ENCODE measurements at places on chromosomes 11 and 22. TPM values are rescaled to one million over a fixed set of nuclear protein-coding genes. Genes with fewer than 3 reads are reported as not detected.

CWF19L2 gene
- total RNA-seq = 22.2 TPM

STIP1 gene
- 81.0 TPM for total RNA-seq

- no peak for DNase-seq
Measured at GRCh38 chr22:41247703-41248102, 7.0 kb upstream of the CHADL start.

PDGFB gene
- total RNA-seq = 7.7 TPM

GRCh38 chr22:40056559-40056958 lies 61.8 kb downstream of the FAM83F start:
- no peak for DNase-seq

GRCh38 chr11:26905368-26905767 lies 88.5 kb upstream of the FIBIN start:
- DNase-seq = no peak

GRCh38 chr11:111565114-111565720 lies 24.7 kb downstream of the LAYN start:
- peak; percentile 69 for DNase-seq

- DNase-seq = peak; percentile 82
Measured at GRCh38 chr11:126284829-126285228, 1.9 kb downstream of the TIRAP start.

DNA sequence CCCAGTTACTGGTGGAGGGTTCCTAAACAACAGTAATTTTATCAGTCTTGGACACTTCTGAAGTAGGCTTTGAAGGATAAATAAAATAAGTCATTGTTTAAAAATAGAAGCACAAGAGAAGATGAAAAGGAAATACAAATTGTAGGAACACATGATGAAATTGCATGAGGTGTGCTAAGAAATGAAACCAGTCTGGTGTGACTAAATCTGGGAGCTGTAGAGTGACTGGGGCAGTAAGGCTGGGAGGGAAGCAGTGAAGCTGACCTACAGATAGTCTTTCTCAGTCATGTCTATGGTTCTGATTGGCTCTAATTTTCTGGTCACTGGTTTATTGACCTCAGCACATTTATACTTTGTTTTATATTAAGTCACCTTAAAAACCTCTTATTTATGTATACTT lies 139.1 kb downstream of the SLC17A6 start:
- no peak for DNase-seq

- DNase-seq = no peak
Measured at GRCh38 chr11:45801723-45802315, 3.1 kb upstream of the SLC35C1 start.

DNA sequence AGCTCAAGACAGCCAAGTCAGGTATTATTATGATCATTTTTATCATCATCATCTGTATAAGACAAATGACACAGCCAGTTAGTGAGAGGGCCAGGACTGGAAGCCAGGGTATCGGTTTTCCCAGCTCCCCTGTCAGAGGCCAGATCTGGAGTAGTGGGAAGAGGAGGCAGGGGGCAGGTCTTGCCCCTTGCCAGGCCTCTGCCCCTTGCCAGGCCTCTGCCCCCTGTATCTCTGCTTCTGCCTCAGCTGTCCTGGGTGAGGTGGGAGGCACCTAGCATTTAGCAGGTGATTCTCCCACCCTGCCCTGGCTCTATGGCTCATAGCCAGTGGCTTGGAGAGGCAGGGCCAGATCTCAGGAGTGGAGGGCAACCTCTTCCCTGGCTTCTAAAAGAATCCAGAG lies 67.3 kb downstream of the PRDM11 start:
- DNase-seq = no peak

OR51B4 gene
- total RNA-seq = not detected

DNA sequence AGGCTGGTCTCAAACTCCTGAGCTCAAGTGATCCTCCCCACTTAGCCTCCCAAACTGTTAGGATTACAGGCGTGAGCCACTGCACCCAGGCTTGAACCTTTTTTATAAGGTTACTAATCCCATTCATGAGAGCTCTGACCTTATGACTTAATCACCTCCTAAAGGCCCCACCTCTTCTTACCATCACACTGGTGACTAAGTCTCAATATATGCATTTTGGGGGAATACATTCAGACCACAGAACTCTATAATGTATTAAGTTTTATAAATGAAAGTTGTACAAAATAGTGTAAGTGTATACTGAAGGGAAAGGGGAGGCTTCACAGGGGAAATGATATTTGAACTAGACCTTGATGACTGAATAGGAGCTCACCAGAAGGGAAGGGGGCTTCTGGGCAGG lies 28.4 kb upstream of the RBFOX2 start:
- no peak for DNase-seq

GRCh38 chr11:24773322-24773721 lies 276.5 kb downstream of the LUZP2 start:
- no peak for DNase-seq

GRCh38 chr11:76526878-76527277 lies 82.1 kb downstream of the EMSY start:
- DNase-seq = no peak

GRCh38 chr11:2298795-2299761 lies 2.6 kb downstream of the C11orf21 start:
- no peak for DNase-seq

- no peak for DNase-seq
Measured at GRCh38 chr11:72157131-72157530, 21.6 kb downstream of the FOLR3 start.

LTBP3 gene
- 198 TPM for total RNA-seq

DNA sequence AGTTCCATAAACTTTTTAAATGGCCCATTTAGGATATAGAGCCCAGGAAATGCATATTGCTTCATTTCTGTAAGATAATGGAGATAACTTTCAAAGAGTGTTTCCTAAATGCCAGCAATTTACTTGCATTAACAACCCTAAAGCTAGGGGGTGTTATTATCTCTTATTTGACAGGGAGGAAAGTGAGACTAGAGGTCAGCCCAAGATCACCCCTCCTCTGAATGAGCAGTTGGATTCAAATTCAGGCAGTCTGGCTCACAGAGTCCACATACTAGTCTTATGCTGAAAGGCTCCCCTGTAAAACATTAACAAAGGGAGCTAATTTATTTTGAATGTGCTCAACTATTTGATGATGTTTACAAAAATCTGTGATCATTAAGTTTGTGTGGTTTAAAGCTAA lies 49.9 kb upstream of the TRIM77 start:
- DNase-seq = no peak

- DNase-seq = no peak
Measured at GRCh38 chr11:112235750-112236390, 9.6 kb downstream of the PTS start.

GRCh38 chr11:95375451-95375850 lies 144.4 kb upstream of the SESN3 start:
- no peak for DNase-seq

DNA sequence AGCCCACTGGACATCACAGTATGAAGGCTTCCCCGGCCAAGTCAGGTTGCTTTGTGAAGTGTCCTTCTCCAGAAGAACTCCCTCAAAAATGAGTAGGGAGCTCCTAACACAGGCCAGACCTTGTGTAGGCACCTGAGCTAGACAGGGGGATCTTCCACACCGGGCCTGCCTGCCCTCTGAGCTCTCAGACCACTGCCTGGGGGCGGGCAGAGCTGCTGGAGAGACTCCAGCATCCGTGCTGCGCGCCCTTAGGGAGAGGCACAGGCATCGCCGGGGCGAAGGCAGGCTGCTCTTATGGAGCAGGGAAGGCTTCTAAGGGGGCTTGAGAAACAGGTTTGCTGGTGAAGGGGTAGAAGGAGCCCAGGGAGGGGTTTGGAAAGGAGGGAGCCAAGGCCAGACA lies 4.4 kb downstream of the KCNJ5 start:
- no peak for DNase-seq

DNA sequence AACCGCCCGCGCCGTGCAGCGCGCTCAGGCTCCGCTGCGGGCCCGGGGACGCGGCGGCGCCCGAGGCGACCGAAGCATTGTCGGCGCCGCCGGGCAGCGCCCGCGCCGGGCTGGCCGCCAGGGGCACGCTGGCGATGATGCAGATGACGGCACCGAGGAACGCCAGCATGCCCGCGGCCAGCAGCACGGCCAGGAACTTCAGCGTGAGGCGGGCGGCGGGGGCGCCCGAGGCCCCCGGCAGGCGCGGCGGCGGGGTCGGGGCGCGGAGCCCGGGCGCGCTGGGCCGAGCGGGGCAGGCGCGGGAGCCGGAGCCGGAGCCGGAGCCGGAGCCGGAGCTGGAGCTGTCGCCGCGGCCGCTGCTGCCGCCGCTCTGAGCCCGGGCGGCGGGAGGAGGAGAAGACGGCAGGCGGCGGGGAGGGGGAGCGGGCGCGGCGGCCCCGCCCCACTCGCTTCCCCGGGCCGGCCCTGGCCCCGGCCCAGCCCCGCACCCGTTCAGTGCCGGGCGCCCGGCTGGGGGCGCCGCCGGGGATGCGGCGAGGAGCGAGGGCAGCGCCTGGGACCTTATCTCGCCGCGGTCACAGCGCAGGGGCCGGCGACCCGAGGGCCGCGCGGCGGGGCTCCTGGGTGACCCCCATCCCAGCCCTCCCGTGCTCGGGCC lies at the start of gene NPTXR:
TSS of gene NPTXR (minus strand) at position 372 of the 658 bp plus-strand sequence.
- DNase-seq = peak; percentile 60

- DNase-seq = no peak
Measured at GRCh38 chr11:106840947-106841346, 177.3 kb downstream of the GUCY1A2 start.

SYVN1 gene
- total RNA-seq = 21.1 TPM

FJX1 gene
- total RNA-seq = 15.5 TPM

GRCh38 chr22:42967933-42968332 lies 47.0 kb downstream of the PACSIN2 start:
- DNase-seq = no peak

OR5D18 gene
- not detected for total RNA-seq

- DNase-seq = no peak
Measured at GRCh38 chr11:78289552-78290292, 101.0 kb downstream of the USP35 start.
